ENCODE measurements at places on chromosomes 13 and 19.

DNA sequence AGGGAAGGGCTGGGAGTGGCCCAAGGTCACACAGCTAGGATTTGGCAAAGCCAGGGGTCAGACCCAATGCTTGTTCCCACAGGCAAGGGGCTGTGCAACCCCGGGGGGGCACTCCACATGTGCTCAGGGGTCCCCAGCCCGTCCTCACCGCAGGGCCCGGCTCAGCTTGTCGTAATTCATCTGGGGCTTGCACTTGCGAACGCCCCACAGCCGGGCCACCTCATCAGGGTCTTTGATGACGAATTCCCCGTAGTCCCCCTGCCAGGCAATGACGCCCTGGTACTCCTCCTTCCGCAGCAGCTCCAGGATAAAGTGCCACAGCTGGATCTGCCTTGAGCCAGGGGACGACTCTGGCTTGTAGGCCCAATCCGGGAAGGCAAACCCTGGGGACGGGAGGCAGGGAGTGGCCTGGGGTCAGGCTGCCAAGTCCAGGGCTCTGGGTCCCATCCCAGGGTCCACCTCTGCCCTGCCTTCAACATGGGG, 4.7 kb downstream of the ERF start:
- DNase-seq = no peak

DNA sequence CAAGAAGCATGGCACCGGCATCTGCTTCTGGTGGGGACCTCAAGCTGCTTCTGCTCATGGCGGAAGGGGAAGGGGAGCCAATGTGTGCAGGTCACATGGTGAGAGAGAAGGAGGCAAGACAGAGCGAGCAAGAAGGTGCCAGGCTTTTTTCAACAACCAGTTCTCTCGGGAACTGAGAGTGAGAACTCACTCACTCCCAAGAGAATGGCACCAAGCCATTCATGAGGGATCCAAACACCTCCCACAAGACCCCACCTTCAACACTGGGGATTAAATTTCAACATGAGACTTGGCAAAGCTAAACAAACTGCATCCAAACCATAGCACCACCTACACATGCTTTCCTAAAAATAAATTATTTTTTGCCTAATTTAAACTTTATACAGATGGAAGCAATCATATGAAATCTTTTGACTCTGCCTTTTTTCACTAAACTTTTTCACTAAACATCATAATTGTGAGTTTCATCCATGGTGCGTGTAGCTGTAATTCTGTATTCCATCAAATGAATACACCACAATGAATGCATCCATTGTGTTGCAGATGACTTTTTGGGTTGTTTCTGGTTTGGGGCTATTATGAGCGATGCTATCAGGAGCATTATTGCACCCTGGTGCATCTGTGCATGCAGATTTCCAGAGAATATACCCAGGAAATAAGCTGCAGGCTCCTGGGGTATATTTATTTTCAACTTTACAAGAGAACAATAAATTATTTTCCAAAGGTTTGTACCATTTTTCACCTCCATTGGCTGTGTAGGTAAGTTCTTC, 14.6 kb upstream of the IPO5 start:
- DNase-seq = no peak

- no peak for DNase-seq
Observed at GRCh38 chr19:4089400-4089908, 22.8 kb upstream of the ZBTB7A start.

DNA sequence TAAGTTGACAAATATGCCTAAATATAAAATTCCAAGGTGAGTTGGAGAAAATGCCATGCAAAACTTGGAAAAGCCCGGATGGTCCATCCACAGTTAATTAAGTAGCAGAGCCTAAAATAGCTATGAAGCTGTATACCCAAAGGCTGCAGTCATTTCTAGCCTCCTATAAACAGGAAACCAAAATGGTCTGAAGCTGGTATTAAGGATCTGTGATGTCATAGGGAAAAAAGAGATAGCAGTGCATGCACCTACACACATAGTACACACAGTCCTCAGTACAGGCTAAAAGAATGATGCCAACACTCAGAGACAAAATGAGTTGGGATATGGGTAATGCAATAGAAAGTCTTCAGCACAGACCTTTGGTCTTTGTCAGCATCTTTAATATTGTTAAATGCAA, 736.9 kb downstream of the EFNB2 start:
- no peak for DNase-seq

- no peak for DNase-seq
Observed at GRCh38 chr19:34489175-34489574, 7.6 kb downstream of the WTIP start.

- DNase-seq = no peak
Observed at GRCh38 chr13:42174344-42175162, 97.4 kb upstream of the AKAP11 start.

DNA sequence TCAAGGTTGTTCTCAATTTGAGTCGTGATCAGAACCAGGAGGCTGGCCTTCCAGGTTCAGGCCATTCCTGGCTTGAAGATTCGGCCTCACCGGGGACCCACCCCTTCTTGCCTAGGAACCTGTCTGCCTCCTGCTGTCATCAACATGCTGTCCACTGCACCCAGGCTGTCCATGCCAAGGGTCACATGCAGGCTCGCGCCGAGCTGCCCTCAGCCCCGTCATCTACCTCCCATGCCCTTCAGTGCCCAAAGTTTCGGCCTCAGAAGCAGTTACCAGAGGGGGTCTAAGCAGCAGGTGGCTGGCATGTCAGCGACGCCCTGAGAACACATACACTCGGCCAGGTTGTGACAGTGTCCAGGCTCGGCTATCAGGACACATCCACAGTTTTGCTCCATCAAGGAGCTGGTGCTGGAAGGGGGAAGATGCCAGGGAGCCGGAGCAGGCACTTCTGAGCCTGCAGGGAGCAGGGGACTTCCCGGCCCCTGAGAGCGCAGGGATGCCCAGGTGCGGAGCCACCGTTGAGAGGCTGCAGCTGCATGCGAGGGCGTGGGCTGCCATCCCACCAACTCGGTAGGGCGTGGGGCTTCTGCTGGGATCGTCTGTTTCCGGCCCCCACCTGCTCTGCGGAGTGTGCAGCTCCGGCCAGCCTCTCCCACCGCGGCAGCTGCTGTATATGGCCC, 590.9 kb upstream of the SLITRK5 start:
- no peak for DNase-seq

GRCh38 chr19:17468302-17469091, 1.8 kb upstream of the SLC27A1 start:
- DNase-seq = no peak

DNA sequence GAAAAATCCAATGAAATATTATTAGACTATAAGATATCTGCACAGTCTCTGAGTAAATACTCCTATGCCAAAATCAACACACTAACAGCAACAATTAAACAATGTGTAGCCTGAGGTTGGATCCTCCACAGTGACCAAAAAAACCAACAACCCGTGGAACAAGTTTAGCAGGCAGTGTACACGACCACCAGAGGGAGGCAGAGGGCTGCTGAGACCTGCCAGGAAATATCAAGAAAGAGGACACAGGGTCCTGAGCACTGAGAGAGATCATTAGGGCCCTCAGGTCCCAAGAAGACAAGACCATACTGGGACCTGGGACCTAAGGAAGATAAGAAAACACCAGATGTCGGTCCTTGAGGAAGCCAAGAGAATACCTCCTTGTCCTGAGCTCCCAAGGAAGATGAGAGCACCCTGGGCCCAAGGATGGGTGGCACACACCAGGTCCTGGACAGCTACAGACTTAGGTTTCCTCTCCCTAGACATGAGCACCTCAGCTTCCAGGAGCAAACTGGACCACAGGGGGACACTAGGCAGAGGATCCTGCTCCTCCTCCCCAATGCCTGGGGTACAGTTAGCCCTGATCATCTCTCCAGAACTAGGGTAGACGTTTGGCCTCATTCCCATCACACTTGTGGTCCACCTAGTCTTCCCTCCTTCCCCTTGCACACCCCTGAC, 822 bp upstream of the ZNF274 start:
- peak; percentile 42 for DNase-seq

DNA sequence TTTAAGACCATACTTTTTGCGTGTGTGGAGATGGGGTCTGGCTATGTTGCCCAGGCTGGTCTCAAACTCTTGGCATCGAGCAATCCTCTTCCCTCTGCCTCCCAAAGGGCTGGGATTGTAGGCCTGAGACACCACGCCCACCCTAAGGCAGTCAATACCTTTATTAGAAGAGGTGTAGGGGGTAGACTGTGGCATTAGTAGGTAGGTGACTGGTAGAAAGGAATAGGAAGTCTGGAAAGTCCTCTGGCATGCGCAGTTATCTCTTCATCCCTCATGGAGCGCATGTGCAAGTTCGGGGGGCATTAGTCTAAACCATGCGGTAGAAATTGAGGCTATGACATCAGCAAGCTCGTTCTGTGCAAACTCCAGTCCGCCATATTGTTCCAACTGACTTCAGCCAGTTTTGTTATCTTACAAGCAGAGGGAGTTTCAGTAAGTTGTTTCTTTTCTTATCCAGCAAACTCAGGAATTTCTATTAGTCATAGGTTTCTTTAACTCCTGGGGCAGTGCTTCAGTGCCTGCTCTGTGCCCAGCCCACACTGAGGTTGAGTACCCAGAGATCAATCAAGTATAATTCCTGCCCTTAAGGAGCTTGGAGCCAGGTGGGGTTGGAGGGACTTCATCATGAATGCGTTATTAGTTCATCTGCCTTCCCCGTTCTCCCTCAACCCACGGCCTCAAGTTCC, 7.3 kb upstream of the RANBP3 start:
- DNase-seq = no peak

DNA sequence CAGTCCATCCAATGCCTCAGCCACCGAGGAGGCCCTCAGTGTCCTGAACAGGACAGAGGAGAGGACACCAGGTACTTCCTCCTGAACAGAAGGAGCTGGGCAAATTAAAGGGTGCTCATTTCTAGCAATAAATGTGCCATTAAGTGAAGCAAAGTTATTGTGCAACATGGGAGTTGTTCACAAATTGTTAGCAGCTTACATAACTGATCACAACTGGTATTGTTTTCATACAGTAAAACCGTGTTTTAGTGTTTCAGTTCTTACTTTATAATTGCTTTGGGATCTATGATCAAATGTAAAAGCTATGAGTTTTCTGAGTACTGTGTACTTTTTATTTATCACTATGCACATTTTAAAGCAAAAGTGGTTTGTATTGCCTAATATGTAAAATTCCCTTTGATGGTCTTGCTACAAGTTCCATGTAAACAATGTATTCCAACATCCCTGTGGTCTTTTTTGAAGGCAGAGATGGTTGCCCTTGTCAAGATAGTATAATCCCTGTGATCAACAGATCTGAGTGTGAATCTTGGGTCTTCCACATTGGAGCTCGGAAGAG, 263.1 kb downstream of the FGF14 start:
- DNase-seq = no peak

DNA sequence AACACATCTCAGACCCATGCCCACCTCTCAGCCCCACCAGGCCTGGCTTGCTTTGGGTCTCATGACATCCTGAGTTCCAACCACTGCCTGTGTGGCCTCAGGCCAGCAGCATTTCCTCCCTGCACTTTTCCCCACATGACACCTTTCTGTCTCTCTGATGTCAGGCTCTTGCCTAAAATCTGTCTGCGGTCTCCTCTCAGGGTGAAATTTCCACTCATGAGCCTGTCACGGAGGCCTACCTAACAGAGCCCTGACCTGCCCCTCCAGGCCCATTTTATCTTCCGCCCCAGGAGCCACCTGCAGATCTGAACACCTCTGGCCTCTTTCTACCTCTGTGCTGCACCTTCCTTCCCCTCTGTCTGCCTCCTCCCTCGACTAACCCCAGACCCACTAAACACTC, 93.5 kb downstream of the ZDHHC20 start:
- no peak for DNase-seq

- DNase-seq = peak; percentile 66
Observed at GRCh38 chr19:12872941-12873890, 8.0 kb downstream of the DNASE2 start.

GRCh38 chr19:39351537-39352064, 9.4 kb downstream of the SAMD4B start:
- no peak for DNase-seq

- no peak for DNase-seq
Observed at GRCh38 chr19:47469363-47469700, 2.4 kb downstream of the SLC8A2 start.

DNA sequence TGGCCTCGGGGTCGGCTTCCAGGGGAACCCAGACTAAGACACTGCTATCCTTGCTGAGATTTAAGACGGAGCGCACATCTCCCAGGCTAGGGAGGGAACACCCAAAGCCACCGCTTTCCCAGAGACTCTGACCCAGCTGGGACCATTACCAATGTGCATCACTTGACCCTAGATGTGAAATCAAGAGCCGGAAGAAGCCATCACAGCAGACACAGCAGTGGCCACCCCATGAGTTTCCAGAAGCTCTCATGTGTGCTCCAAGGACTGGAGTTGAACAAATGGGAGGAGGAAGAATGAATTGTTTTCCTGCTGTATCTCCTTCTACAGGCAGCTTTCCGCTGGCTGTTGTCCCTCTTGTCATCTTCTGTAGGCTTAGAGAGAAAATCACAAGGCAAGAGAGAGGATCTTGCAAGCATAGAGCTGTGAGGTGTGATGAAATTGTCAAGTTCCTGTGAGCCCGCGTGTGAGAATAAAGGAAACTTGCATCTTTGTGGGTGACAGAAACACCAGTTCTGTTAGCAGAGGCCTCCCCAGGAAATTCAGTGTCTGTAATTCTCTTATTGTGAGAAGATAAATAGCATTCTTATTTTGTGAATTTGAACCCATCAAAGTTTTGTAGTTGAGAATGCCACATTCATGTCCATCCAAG, 711.8 kb downstream of the UQCRFS1 start:
- no peak for DNase-seq

DNA sequence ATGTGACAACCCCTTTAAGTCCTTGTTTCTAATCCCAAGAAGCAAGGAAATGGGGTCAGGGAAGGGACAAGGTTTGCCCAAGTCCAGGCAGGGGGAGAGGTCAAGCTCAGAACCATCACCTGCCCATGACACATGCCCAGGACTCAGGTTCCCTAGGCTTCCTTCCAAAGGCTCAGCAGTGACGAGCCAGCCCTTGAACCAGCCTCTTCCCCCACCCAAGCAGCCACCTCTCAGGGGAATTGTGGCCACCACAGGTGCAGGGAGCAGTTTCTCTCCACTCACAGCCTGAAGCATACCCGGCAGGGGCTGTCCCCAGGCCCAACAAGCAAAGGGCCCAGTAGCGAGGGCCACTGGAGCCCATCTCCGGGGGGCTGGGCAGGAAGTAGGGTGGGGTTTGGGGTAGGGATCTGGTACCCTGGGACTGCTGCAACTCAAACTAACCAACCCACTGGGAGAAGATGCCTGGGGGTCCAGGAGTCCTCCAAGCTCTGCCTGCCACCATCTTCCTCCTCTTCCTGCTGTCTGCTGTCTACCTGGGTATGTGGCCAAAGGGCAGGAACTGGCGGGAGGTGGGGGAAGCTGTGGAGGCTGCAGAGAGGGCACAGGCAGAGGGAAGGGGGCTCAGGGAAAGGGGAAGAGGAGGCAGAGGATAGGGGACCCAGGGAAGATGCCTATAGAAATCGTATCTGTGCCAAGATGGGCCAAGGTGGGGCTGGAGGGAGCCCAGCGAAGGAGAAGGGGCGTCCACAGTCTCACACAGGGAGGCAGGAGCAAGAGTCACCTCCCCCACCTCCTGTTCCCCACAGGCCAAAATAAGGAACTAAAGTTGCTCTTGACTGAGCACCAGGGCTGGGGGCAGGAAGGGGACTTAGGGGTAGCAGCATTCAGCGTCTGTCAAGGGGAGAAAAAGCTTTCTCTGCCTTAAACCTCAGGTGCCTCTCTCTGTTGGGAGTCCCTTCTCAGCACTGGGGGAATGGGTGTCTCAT, at the start of gene CD79A:
TSS of gene CD79A (plus strand) at position 433 of the 986 bp plus-strand sequence. CDS start at position 459, 26 bp downstream.
- DNase-seq = no peak

GRCh38 chr13:37225414-37226070, 120.1 kb upstream of the CSNK1A1L start:
- no peak for DNase-seq

- peak; percentile 23 for DNase-seq
Observed at GRCh38 chr13:99033814-99034213, 56.0 kb upstream of the DOCK9 start.

GRCh38 chr13:77836423-77836822, 82.2 kb downstream of the EDNRB start:
- no peak for DNase-seq

Data from HEK293T (cell line).